Activated CD8-positive, alpha-beta T cell treated with anti-CD3 and anti-CD28 coated beads, Interleukin-2, amount 10 ng/mL, durations not matched to agents 7 days and 5 days (primary cell): ENCODE measurements at places on chromosomes 2 and 18.

DNA sequence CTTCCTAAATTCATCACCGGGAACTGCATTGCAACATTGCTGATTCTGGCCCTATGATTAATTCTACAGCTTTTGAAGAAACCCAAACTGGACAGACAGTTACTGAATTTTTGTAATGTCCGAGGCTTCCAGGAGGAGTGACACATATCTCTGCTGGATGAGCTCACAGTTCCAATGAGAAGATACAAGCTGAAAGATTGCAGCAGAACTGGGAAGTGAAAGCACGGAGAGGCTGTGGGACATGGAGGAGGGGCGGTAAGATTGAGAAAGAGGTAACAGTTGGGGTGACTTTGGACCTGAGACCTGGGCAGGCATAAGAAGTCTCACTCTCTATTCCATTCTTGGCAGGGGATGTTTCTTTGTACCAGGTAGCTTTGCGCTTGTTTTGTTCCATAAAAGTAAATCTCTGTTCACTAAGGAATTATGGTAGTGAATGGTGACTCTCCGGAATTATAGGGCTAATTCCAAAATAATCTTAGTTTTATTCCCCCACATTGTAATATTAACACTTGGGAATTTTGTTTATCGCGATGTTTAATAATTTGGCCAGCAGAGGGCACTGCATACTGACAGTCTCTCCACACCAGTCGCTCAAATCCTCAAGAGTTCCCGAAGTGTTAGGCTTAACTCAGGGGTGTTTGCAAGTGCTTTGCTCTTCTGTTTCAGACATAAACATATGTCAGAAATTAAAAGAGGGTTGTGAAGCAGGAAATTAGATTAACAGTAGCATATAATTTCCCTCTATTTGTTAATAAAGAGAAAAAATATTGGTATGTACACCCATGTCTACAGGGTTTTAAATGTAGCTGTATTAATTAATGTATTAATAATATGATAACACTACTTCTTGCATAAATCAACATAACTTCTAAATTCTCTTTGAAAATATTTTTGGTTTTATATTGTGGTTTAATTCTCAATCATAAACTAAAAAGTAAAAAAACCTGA is 201.4 kb downstream of the SOCS6 start:
- H3K27ac ChIP-seq: no peak overlapping the region
- H3K4me3 ChIP-seq: no peak overlapping the region
- no peaks in the 10 kb centered on the region for H3K4me1 ChIP-seq

DNA sequence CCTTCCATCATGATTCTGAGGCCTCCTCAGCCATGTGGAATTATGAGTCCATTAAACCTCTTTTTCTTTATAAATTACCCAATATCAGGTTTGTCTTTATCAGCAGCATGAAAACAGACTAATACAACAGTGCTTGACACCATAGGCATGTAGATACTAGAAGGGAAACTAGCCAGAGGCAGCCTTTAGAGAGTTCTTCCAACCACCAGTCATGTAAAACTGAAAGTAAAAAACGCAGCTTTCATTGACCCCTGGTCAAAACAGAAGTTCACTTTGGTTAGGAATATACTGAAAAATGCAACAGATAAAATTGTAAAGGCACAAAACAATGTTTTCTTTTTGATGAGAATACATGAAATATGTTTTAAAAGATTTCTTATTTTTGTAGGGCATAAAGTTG is 122.8 kb upstream of the L3MBTL4 start:
- H3K36me3 ChIP-seq: no peaks in the 10 kb centered on the region
- H3K4me1 ChIP-seq: no peaks in the 10 kb centered on the region
- H3K27ac ChIP-seq: no peak overlapping the region
- H3K4me3 ChIP-seq: no peak overlapping the region
- no peak for DNase-seq

DNA sequence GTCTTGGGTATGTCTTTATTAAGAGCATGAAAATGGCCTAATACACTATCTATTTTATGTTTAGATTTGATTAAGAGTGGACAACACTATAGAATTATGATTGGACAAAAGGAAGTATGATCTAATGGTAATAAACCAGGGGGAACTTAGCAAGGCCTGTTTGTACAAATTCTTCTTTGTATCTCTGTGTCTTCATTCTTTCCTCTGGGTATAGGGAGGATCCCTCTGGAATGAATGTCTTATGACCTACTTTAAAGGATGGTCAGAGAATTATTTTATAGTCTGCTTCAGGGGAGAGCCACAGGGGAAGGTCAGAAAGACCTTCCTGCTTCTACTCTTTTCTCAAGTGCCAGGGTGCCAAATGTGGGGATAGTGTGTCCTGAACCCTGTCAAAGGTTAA is 42.8 kb upstream of the FANCL start:
- no peak for DNase-seq
- no peaks in the 10 kb centered on the region for H3K4me1 ChIP-seq
- no peak overlapping the region for H3K27ac ChIP-seq
- no peaks in the 10 kb centered on the region for H3K36me3 ChIP-seq

DNA sequence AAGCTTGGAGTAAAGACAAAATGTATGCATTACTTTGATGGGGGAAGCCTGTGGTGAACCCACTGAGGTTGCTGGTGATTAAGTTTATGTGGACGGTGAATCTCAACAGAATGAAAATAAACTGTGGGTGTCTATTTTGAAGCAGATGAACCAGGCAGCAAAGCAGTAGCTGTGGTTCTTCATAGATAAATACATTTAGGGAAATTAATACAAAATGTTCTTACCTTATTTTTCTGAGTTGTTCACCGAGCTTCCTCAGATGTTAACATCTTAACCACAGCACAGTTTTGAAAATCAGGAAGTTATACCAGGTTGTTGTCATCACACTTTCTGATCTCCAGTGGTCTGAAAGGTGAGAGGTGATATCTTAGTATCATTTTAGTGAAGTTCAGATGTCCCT is 53.9 kb downstream of the NCK2 start:
- H3K27me3 ChIP-seq: no peaks in the 10 kb centered on the region
- peak; percentile 68 for DNase-seq
- H3K27ac ChIP-seq: peak overlapping the region; percentile 97
- peaks cover 90% of the 10 kb centered on the region for H3K4me1 ChIP-seq
- H3K36me3 ChIP-seq: peaks cover 38% of the 10 kb centered on the region
- H3K4me3 ChIP-seq: peak overlapping the region; percentile 71

GRCh38 chr2:203908797-203909185 is 27.8 kb upstream of the ICOS start:
- H3K27me3 ChIP-seq: peaks cover 2% of the 10 kb centered on the region
- H3K4me1 ChIP-seq: peaks cover 15% of the 10 kb centered on the region
- no peak for DNase-seq
- peaks cover 5% of the 10 kb centered on the region for H3K36me3 ChIP-seq
- no peak overlapping the region for H3K27ac ChIP-seq

GRCh38 chr2:69200107-69200520 is 186.9 kb downstream of the GFPT1 start:
- no peak overlapping the region for H3K27ac ChIP-seq
- peaks cover 7% of the 10 kb centered on the region for H3K27me3 ChIP-seq
- H3K4me3 ChIP-seq: no peak overlapping the region
- no peaks in the 10 kb centered on the region for H3K36me3 ChIP-seq
- DNase-seq: no peak
- H3K4me1 ChIP-seq: no peaks in the 10 kb centered on the region

- no peaks in the 10 kb centered on the region for H3K36me3 ChIP-seq
- DNase-seq: no peak
- peaks cover 11% of the 10 kb centered on the region for H3K27me3 ChIP-seq
- no peak overlapping the region for H3K4me3 ChIP-seq
These were observed 36.6 kb downstream of the LYPD6B start for GRCh38 chr2:149075105-149075504.

DNA sequence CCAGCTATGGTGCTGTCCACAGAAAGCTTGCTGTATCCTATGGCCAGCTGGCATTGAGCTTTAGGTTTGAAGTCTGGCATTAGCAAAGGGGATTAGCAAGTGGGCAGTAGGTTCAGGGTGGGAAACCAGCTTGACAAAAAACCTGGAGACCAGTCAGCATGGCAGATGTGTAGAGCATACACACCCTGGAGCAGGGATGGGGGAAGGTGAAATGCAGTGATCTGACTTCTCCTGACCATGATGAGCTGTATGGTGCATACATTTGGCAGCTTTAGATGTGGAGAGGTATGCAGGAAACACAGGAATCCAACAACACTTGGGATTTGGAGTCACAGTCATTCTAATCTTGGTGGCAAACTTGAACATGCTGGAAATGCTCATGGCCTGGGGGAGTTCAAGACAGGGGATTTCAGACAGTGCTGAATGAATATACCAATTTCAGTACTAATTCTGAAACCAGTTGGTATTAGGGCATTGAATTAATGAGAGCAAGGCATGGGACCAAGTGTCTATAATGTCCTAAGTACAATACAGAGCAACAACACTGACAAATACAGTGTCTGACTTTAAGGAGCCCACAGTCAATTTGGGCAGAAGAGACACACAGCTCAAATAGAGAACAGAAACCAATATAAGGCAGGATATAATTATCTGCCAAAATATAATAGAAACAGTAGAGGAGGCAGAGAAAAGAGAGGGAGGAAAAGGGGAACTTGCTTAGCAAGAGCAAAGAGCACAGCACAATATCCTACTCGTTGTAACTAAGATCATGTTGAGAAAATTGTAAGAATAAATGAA is 11.8 kb downstream of the ARHGAP15 start:
- peaks cover 72% of the 10 kb centered on the region for H3K36me3 ChIP-seq
- no peaks in the 10 kb centered on the region for H3K27me3 ChIP-seq
- H3K27ac ChIP-seq: no peak overlapping the region
- H3K4me3 ChIP-seq: no peak overlapping the region

- H3K4me3 ChIP-seq: no peak overlapping the region
- peaks cover 33% of the 10 kb centered on the region for H3K27me3 ChIP-seq
- DNase-seq: no peak
These were observed 15.5 kb upstream of the PRKCE start for GRCh38 chr2:45636008-45636407.

GRCh38 chr2:28683100-28683706 is 68.4 kb upstream of the PPP1CB start:
- H3K4me1 ChIP-seq: peaks cover 29% of the 10 kb centered on the region
- H3K36me3 ChIP-seq: no peaks in the 10 kb centered on the region
- H3K27me3 ChIP-seq: no peaks in the 10 kb centered on the region
- H3K4me3 ChIP-seq: no peak overlapping the region
- DNase-seq: no peak

- H3K27ac ChIP-seq: no peak overlapping the region
- no peaks in the 10 kb centered on the region for H3K36me3 ChIP-seq
- no peak for DNase-seq
- no peak overlapping the region for H3K4me3 ChIP-seq
These were observed 26.6 kb downstream of the SPTBN1 start for GRCh38 chr2:54482715-54483114.

DNA sequence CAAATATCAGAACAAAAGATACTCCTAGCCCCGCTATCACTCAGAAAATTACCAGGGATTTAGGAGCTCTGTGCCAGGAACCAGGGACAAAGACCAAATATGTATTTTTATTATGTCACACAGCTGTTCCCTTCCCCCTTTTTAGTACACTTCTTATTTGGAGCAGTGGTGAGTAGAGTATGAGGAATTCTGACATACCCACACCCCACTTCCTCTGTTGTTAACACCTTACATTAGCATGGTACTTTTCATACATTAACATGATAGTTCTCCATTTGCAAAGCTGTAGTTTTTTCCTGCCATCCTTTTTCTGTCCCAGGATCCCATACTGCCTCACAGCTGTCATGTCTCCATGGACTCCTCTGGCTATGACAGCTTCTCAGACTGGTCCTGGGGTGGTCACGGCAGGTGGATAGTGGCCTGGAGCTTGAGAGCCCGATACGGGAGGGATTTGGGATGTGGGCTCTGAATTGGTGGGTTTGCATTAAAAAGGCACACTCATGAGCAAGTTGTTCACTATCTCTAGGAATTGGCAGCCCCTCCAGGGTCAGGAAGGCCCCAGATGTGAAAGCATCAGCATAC is 100.2 kb downstream of the SH3RF3 start:
- no peak for DNase-seq
- H3K36me3 ChIP-seq: no peaks in the 10 kb centered on the region
- no peak overlapping the region for H3K4me3 ChIP-seq
- H3K27ac ChIP-seq: no peak overlapping the region
- peaks cover 7% of the 10 kb centered on the region for H3K4me1 ChIP-seq

DNA sequence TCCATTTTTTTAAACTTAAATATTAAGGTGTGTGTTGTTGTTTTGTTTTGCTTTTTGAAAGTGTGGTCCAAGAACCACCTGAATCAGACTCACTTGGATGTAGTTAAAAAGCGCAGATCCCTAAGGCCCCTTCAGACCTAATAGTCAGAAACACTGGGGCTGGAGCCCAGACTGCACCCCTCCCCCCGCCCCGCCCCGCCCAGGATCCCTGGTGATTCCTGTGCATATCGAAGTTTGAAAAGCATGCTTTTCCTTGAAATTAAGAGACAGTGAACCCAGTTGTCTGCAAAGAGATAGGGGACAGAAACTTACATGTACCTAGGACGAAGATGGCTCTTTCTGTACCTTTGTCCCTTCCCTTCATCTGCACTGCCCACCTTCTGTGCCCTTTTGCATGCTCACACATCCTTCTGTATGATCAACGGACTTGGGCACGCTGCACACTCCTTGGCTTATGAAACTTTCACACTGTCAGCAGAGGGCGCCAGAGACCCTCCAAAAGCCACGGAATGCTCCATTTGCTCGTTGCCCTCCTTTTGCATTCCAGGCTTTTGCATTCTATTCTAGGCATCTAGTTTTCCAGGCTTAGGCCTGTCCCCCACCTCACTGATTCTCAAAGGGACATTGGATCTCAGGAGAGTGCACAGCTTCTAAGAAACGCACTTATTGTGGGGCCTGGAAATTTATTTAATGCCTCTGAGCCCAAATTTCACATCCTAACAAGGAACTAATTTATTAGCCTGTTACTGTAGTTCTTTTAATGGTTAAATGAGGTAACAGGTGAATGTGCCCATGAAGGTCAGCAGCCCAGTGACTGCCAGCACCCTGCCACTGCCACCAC is 32.8 kb upstream of the SLC14A1 start:
- H3K4me1 ChIP-seq: peaks cover 49% of the 10 kb centered on the region
- DNase-seq: peak; percentile 85
- peaks cover 12% of the 10 kb centered on the region for H3K36me3 ChIP-seq
- no peak overlapping the region for H3K4me3 ChIP-seq
- H3K27ac ChIP-seq: no peak overlapping the region
- peaks cover 13% of the 10 kb centered on the region for H3K27me3 ChIP-seq

GRCh38 chr2:98730053-98730706 is 752 bp downstream of the MGAT4A start:
- peak overlapping the region; percentile 92 for H3K4me3 ChIP-seq
- no peaks in the 10 kb centered on the region for H3K27me3 ChIP-seq
- H3K27ac ChIP-seq: peak overlapping the region; percentile 87
- H3K36me3 ChIP-seq: peaks cover 39% of the 10 kb centered on the region
- H3K4me1 ChIP-seq: peaks cover 66% of the 10 kb centered on the region

- DNase-seq: no peak
- H3K36me3 ChIP-seq: no peaks in the 10 kb centered on the region
- H3K27me3 ChIP-seq: no peaks in the 10 kb centered on the region
- no peak overlapping the region for H3K4me3 ChIP-seq
- H3K27ac ChIP-seq: no peak overlapping the region
These were observed 338.0 kb downstream of the BCL11A start for GRCh38 chr2:60215386-60215901.

GRCh38 chr18:55845221-55845620 is 257.2 kb upstream of the TCF4 start:
- no peak overlapping the region for H3K27ac ChIP-seq
- no peaks in the 10 kb centered on the region for H3K36me3 ChIP-seq
- H3K4me1 ChIP-seq: no peaks in the 10 kb centered on the region
